ENCODE measurements at places on chromosomes 12 and 14. TPM values are rescaled to one million over a fixed set of nuclear protein-coding genes. Genes with fewer than 3 reads are reported as not detected.

The CLEC4C gene
- total RNA-seq, result not detected

The TMEM229B gene
- 85.4 TPM for total RNA-seq

The ARMH4 gene
- total RNA-seq, result 2.4 TPM

The DHH gene
- total RNA-seq, result 114 TPM

The EFS gene
- total RNA-seq, result 53.2 TPM

The TBX3 gene
- total RNA-seq, result 155 TPM

The LRRC10 gene
- total RNA-seq, result not detected

The CCDC196 gene
- total RNA-seq, result 2.6 TPM

The CACNA1C gene
- total RNA-seq, result 18.2 TPM

The SYCP3 gene
- 14.0 TPM for total RNA-seq

The TUBA1C gene
- 85.6 TPM for total RNA-seq

The TECPR2 gene
- 45.0 TPM for total RNA-seq

The FMNL3 gene
- 4.5 TPM for total RNA-seq

The ATL1 gene
- total RNA-seq, result 26.5 TPM

The MYF6 gene
- total RNA-seq, result 2.5 TPM

The BRMS1L gene
- total RNA-seq, result 6.6 TPM

The WSCD2 gene
- 6.5 TPM for total RNA-seq

The CFAP251 gene
- 4.5 TPM for total RNA-seq

The DBX2 gene
- not detected for total RNA-seq

The PRB2 gene
- total RNA-seq, result not detected

The IPO4 gene
- total RNA-seq, result 42.6 TPM

The WNT1 gene
- total RNA-seq, result not detected

The MYRFL gene
- total RNA-seq, result 0.27 TPM

The FLVCR2 gene
- 22.2 TPM for total RNA-seq

The LHX5 gene
- total RNA-seq, result not detected

The OTOGL gene
- 0.74 TPM for total RNA-seq

The VRTN gene
- total RNA-seq, result not detected

The PRPH gene
- total RNA-seq, result 1.4 TPM

The SDR9C7 gene
- not detected for total RNA-seq

The GPR84 gene
- total RNA-seq, result not detected

The TMEM260 gene
- total RNA-seq, result 22.6 TPM

The PTHLH gene
- 0.51 TPM for total RNA-seq

The CMKLR1 gene
- 9.1 TPM for total RNA-seq

The C1R gene
- total RNA-seq, result 261 TPM

The KRT71 gene
- not detected for total RNA-seq

The KRT84 gene
- not detected for total RNA-seq

The MYO1H gene
- total RNA-seq, result not detected

The RDH5 gene
- total RNA-seq, result 12.6 TPM

The MAP1LC3B2 gene
- total RNA-seq, result 1.6 TPM

The TWF1 gene
- 64.5 TPM for total RNA-seq

The MVK gene
- 54.1 TPM for total RNA-seq

The TIMELESS gene
- total RNA-seq, result 8.0 TPM

The SP7 gene
- not detected for total RNA-seq

Data from prostate gland (tissue), 2 donors.